ENCODE measurements at places on chromosomes 2 and 18.

GRCh38 chr2:39743269-39743776 is 35.7 kb downstream of the THUMPD2 start:
- DNase-seq, result no peak

DNA sequence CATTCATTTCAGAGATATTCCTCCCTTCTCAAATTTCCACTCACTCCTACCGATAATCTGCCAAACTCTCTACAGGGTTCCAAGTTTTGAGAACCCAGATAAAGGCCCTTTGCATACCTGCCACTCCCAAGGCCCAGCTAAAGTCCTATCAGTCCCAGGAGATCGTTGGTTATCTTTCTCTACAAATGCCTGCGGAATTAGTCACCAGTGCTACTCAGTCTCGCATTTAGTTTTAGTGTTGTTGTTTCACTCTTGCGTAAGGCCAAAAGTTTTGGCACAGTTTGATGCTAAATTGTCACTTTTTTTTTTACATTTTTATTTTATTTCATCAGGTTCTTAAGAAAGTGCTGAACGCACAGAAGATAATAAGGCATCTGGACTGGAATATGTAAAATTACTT is 29.2 kb upstream of the SETBP1 start:
- no peak for DNase-seq

- DNase-seq, result no peak
These were observed 76.8 kb downstream of the ZFP36L2 start for GRCh38 chr2:43149482-43150107.

DNA sequence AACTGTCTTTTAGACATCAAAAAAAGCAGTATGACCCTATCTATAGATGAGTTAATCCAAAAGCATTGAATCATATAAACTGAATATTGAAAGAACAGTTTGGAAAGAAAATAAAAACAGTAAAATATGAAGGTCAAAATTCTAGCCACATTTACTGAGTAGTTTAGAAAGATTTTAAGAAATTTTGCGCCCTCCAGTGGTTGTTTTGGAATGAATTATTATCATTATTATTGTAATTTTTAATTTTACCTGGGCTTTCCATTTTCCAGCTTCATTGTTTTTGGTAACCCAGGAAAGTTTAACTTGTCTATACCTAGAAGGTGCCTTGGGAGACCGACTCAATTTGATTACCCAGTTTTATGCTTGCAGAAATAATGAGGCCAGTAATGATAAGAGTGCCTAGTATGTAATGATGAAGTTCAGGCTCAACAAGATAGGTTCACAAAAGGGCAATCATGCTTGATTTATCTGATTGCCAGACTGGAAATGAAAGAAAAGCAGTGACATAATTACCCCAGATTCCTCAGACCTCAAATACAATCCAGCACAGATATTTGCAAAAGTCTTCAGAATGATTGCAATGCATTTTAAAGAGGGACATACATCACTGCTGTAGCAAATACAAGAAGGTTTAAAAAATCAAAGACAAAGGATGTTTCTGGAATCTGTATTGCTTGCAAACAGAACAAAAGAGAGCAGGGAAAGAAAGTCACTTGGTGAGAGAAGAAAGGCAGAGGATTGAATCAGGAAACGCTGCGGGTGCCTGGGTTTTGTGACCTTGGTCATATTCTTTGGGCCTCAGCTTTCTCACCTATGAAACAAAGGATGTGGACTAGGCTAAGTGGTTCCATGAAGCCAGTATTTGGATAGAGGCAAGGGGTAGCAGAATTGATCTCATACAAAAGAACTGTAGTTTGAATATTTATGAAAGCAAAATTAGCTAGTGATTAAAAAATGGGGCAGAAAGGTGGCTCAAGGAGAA is 153.8 kb downstream of the MAP2 start:
- DNase-seq, result no peak

GRCh38 chr2:134217924-134218323 is 35.9 kb upstream of the MGAT5 start:
- no peak for DNase-seq

DNA sequence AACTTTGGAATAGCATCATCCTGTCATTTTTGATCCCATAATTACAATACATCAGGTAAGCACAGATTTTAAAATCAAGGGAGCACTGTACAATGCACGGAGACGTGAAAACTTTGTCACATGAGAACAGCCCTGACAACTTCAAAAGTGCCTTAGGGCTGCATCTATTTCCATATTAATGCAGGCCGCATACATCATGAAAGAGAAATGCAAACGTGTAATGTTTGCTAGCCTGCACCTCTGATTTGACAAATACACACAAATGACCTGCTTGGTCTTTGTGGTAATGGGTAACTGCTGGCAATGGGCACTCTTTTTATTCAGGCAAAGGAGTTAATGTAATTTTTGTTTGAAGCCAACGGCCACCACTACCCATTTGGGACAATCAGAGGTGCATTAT is 202.0 kb upstream of the EPHA4 start:
- no peak for DNase-seq

DNA sequence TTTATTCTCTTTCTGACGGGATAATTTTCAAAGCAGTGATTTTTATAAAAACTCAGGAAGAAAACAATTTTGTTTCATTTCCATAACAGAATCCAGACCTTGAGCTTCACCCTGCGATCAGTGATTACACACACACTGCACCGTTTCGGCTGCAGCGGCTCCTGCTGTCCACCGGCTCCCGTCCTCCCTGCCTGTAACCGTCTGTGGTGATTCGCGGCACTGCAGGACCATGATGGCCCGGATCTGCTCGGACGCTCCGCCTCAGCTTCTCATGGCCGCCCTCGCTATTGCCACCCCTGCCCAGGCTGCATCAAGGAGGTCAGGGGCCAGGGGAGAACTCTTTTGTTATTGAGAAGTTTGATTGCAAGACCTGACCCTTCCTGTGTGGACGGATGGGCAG is 246.1 kb downstream of the TWIST2 start:
- no peak for DNase-seq

DNA sequence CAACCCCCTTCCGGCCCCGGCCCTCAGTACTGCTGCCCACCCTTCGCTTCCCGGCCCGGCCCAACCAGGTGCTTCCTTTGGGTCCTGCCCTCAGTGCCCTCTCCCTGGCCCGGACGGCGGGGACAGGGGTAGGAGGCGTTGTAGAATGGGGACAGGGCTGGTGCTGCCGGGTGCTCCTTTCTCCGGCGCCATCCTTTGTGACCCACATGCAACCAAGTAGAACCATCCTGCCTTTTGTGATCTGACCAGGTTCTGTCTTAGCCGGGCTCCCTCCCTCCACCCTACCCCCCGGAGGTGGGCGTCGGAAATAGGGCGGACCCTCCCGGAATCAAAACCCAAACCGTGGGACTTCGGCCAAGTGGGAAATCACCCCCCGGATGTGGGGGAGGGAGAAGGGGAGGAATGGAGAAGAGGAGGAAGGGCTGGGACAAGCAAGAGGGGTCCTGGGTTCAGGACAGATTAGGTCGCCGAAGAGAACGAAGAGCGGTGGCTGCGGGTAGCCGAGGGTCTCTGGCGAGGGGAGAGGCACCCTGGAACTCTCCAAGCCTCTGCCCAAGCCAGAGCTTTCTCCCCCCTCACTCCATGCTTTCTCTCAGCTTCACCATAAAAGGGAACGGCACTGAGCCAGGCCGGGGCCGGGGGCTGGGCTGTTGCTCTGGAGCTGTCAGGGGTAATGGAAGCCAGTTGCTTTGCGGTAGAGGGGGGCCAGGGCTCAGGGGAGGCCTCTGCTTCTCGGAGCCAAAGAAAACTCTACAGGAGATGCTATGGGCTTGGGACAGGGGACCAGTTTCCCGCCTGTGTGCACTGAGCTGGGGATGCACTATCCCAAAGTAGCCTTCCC is 756 bp upstream of the OST4 start:
- DNase-seq, result no peak

- no peak for DNase-seq
These were observed 425 bp downstream of the ASB3 start for GRCh38 chr2:53786352-53786704.

DNA sequence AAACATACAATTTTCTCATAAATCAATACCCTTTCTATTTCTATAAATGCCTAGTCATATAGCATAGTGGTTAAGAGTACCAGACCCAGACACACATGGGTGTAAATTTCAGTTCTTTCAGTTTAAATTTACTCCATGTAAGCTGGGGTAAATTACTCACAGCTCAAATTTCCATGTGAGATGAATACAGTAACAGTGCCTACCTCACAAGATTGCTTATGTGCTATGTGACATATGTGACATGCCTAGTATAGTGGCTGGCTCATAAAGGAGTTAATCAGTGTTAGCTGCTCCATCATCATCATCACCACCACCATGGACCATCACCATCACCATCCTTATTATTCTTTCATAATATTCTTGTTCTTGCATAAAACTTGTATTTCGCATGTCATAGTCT is 61.6 kb upstream of the CD302 start:
- no peak for DNase-seq

DNA sequence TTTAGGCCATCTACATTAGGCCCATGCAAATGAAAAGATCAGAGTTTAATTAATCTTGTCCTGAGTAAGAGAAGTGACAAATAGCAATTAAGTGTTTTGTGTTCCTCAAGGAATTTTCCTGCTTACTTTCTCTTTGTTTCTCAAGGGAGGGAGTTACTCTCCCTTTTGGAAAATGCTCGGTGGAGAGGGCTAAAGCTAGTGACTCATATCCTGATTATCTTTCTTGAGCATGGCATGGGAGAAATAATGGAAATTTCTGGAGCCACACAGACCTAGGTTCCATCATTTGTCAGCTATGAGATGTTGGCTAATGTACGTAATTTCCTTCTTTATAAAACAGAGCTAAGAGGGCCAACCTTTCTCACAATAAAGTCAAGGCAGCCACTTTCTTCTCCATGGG is 177.1 kb downstream of the ETAA1 start:
- DNase-seq, result no peak

DNA sequence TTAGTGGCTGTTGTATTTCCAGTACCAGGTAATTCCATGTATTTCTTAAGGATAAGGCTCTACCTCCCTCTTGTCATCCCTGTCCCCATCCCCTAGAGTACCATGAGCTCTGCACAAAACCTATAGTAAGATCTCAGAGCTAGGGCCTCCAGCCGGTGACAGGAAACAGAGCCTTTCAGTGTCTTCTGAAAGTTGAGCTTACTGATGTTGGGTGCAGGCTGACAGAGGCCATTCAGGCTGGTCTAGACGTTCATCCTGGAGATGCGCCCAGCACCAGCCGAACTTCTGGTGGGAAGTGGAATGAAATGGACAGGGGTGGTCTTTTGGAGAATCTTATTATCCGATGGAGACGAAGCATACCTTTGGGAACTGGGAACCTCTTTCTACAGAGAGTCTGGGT is 16.7 kb upstream of the LYPD6B start:
- DNase-seq, result peak; percentile 42

DNA sequence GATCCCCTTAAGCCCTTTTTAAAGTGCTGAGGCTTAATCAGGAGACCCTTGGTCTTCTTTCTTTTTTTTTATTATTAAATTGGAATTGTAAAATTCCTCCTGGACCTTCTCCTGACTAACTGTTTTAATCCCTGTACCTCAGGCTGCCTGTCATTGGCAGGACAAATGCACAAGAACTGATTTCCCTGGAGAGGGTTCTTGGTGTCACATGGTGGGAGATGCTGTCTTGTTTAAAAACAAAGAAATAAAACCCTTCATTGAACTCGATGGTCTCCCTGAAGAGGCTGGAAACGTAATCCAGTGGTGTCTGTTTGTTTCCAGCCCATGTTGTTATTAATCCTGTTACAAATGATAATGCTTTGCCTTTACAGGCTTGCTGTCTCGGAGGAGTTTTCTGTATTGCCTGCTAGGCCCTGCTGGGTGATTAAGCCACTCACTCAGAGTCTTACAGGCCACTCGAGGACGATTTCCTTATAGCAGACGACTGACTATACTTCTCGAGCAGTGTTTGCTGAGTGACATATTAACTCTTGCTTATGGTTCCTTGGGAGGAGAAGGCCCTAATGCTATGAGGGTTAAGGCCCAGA is 100.5 kb upstream of the MGAT5 start:
- no peak for DNase-seq

DNA sequence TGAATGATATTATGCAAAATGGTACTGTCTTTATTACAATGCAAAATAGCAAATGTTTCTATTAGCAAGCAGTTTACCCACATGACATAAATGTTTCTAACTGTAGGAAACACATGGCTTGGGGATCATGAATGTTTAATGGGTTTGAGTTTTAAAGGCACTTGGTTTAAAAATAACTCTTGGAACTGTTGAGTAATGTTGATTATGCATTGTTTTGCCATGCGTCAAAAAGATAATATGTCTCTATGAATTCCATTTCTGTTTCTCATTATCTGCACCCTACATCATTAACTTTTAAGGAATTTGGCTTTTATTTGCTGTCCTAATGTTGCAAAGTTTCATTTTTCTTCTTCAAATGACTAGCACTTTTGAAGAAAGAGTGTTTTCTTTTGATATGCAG is 1355.5 kb downstream of the SUCLG1 start:
- DNase-seq, result no peak

GRCh38 chr18:53771664-53772063 is 452.8 kb downstream of the MBD2 start:
- no peak for DNase-seq

DNA sequence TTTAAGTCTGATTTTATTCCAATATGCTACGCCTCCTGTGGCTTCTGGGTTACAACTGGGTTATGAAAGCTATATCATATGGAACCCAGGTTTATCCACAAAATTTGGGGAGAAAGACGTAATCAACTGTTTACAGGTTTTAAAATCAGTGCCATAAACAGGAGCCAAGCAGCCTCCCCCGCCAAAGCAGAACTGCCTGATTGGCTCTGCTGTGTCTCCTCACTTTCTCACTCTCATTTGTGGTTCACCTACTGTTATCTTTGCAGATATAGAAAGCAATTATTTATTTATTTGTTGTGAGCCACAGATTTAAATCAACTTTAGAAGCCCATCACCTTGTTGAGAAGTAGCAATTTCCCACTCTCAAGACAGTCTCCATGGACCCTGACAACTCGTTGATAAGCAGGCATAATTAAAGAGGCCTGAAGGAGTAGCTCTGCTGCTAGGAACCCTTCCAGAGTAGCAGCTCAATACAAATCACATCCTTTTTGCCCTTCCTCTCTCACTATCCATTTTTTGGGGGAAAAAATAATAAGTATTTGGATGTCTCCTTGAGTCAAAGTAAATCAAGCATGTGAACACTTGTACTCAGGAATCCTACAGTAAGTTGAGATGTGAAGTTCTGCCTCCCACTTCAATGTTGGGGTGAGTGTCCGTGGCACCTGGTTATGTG is 191.0 kb upstream of the CCDC150 start:
- no peak for DNase-seq

DNA sequence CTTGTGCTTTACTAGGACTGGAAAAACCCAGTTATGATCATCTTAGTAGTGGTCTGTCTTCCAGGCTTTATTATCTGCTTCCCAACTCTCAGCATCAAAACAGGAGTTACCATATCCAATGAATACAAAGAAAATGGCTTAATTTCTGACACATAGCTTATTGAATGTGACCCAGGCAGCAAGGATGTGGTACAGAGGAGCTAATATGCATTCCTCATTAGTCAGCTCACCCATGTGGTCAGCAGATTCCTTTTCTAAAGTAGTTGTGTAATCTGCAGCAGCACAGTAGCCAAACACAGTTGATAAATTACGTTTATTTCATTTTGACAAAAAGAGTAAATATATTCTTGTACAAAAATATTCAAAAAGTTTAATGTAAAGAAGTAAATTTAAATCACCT is 43.6 kb downstream of the TSPYL6 start:
- DNase-seq, result no peak

Measured in GM19239 (cell line).